ENCODE measurements at places on chromosomes 12 and 14.

DNA sequence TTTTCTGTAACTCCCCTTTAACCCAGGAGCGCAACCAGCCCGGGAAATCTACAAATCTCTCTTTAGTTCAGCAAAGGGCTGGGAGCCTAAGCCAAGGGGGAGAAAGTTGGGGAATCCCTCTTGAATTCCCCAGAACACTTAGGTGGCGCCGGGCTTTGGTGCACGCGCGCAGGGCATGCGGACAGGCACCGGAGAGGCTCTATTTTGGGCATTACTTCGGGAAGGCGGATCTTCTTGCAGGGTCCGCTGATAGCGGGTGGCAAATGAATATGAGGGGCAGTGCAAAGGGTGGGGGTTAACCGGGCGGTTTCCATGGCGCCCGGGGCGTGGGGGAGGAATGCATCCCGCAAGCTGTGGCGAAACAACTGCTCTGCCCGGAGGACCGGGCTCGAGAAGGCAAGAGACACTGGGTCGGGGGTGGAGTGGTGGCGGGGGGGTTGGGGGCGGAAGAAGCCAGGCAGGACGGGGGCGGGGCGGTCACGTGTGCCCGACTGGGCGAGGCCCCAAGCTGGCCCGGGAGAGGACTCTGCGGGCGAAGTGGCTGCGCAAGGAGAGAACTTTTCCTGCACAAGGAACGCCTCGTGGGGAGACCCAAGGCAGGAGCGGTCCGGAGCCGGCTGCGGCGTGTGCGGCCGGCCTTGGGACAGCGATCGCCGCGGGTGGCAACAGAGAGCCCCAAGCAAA lies at the start of gene FLVCR2:
Gene FLVCR2 (plus strand): TSS at position 519 of the 684 bp plus-strand sequence. CDS start 353 bp downstream, outside the sequence.
- peak; percentile 27 for DNase-seq

DNA sequence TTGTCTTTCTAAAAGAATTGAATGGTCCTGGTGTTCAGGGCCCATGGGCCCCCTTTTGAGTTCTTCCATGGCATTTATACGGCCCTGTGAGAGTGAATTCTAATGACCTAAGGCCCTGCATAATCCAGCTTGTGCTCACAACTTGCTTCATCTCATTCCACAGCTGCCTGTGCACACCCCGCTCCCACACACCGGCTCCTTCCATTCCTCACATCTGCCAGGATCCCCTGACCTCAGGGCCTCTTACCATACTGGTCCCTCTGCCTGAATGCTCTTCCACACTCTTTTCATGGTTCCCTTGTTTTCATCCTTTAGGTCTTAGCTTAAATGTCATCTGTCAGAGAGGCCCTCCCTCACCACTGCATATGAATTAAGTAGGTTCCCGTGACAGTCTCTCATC lies 49.5 kb upstream of the EGLN3 start:
- no peak for DNase-seq

DNA sequence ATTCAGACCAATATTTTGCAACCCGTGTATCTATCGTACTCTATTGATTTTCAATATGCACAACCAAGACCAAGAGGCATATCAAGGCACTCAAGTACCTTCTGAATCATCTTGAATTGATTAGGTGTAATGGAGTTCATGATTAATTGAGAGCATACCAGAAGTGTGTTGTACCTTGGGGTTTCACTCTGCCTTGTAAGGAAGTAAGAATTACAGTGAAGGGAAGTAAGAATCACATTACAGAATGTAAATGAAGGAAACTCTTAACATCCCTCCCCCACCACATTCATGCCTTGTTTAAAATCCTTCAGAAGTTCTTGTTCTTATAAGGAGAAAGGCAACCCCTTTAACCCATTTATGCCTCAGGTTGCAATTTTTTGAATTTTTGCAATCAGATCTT lies 5.4 kb upstream of the MGAT4C start:
- DNase-seq = no peak

- no peak for DNase-seq
Measured at GRCh38 chr12:9759694-9760093, 1.0 kb downstream of the CD69 start.

DNA sequence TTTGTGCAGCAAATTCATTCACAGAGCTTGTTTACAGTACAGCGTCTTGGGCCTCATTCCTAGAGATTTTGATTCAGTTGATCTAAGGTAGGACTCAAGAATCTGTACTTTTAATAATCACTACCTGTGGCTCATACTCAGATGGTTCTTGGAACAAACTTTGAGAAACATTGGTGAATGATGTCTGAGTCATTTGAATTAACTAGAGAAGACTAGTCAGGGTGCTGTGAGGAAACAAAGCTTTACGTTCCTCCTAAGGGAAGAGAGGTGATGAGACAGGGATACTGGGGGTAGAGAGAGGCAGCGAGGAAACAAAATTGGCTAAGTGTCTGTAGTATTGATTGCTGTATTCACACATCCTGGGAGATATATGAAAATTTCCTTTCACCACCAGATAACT lies 109.4 kb downstream of the SLC15A5 start:
- DNase-seq = no peak

GRCh38 chr14:77882098-77882497 lies 82.2 kb downstream of the ADCK1 start:
- DNase-seq = no peak

- no peak for DNase-seq
Measured at GRCh38 chr14:79599239-79599638, 612.1 kb downstream of the DIO2 start.

GRCh38 chr14:32603992-32604565 lies 275.0 kb downstream of the AKAP6 start:
- no peak for DNase-seq

GRCh38 chr14:94769391-94770250 lies at the start of gene GSC:
Gene GSC (minus strand): TSS chr14:94770113. CDS start chr14:94770015, 98 bp downstream.
- peak; percentile 14 for DNase-seq

- DNase-seq = no peak
Measured at GRCh38 chr12:118959348-118959747, 22.0 kb upstream of the SRRM4 start.

DNA sequence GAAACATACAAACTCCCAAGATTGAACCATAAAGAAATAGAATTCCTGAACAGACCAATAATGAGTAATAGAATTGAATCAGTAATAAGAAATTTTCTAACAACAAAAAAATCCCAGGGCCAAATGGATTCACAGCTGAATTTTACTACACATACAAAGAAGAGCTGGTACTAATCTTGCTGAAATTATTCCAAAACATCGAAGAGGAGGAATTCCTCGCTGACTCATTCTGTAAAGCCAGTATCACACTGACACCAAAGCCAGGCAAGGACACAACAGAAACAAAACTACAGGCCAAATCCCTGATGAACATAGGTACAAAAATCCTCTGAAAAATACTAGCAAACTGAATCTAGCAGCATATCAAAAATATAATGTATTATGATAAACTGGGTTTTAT lies 367.8 kb upstream of the CLEC14A start:
- no peak for DNase-seq

- no peak for DNase-seq
Measured at GRCh38 chr14:63878052-63878451, 25.2 kb downstream of the SYNE2 start.

GRCh38 chr14:75249958-75250336 lies 28.7 kb upstream of the FOS start:
- DNase-seq = no peak

- DNase-seq = no peak
Measured at GRCh38 chr14:50882932-50883826, 11.3 kb downstream of the ABHD12B start.

DNA sequence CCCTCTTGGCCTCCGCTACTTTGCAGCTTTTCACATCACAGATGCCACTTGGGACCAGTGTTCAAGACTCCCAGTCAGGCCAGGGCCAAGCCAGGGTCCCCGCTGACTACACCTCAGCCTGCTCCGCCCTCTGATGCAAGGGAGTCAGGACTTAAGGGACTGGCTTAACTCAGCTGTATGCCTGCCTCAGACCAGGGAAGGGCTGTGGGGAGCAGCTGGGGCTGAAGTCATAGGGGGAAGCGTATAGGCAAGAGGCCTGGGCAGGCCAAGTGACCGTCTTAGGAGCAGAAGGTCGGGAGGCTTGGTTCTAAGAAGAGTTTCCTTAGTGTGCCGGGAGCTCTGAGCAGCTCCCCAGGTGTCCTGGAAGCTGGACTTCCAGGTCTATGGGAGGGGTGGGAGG lies 21.9 kb downstream of the KDM2B start:
- DNase-seq = no peak

DNA sequence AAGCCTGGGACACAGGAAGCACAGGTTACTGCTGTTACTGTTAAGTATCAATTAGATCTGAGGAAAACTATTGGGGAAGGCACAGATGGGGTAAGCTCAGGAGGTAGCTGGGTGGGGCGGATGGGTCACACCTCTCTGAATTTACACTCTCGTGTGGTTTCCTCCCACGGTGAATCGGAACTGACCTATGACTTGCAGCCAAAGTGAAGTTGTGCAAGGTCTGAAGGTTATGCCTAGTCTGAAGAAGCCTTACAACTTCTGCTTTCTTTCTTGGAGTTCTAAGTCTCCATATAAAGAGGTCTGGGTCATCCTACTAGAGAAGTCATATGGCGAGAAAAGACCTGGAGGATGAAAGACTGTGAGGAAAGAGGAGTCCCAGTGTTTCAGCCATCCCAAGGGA lies 25.6 kb upstream of the GPATCH2L start:
- no peak for DNase-seq

DNA sequence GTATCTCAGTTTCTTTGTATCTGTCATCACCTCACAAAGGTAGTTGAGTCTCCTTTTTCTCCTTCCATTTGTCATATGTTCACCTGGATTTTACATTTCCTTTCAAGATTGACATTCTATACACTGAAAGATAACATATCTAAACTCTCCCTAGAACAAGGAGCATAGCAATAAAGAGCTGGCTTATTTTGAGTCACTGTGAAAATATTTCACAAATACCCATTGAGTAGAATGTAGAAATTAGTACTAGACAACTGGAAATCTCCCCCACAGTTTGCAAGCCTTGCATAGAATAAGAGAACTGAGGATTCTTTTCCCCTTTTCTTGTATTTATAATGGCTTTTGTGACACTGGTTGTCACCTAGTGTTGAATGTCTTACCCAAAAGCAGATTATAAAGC lies 111.2 kb downstream of the KICS2 start:
- no peak for DNase-seq

- DNase-seq = no peak
Measured at GRCh38 chr12:97168804-97169203, 261.7 kb downstream of the NEDD1 start.

GRCh38 chr14:30551460-30551859 lies 7.5 kb upstream of the G2E3 start:
- DNase-seq = no peak

GRCh38 chr14:41666301-41666700 lies 59.6 kb downstream of the LRFN5 start:
- no peak for DNase-seq

DNA sequence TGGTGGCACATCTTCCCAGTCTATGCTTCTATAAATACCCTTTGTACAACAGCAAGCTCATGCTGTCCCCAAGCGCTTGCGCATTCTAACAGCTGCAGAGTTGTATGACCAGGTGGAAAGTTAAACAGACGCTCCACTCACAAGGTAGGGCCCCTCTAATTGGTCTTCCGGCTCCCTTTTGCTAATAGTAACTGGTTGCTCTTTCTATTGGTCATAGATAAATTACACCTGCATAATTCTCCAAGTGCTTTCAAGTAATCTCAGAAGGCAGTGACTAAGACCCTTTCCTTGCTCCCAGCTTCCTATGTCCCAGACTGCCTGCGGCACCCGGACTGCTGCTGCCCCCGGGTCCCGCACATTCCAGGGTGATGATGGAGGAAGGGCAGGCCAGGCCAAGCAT lies 6.1 kb upstream of the TSPAN9 start:
- no peak for DNase-seq

DNA sequence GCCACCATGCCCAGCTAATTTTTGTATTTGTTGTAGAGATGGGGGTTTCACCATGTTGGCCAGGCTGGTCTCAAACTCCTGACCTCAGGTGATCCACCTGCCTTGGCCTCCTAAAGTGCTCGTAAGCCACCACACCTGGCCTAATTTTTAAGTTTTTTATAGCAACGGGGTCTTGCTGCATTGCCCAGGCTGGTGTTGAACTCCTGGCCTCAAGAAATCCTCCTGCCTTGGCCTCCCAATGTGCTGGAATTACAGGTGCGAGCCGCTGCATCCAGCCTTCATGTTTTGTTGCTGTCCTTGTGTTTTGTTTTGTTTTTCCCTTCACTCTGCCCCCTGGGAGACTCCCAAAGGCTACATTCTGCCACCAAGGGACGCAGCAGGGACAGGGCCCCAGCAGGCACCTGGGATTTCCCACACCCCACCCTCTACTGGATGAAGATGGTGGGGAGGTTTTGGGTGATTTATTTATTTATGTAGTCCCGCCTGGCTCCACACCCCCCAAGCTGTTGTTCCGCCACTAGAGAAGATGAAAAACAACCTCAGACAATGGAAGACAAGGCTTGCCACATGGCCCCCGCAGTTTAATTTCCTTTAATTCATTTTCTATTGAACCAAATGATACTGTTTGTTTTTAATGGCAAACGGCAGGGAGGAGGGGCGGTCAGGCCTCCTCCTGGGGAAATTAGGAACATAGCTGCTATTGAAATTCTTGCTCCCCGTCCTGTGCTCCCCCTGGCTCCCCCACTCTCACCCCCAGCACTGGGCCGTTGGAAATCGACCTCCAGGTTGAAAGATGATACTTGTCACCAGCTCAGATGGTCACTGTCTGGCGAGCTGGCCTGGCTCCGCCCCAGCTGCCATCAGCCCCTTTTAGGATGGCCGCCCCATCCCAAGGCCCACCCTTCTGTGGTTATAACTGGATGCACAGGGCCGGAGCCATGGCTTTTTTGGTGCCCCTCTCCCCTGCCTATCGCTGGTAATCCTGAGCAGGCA lies 70.3 kb downstream of the RNFT2 start:
- no peak for DNase-seq

DNA sequence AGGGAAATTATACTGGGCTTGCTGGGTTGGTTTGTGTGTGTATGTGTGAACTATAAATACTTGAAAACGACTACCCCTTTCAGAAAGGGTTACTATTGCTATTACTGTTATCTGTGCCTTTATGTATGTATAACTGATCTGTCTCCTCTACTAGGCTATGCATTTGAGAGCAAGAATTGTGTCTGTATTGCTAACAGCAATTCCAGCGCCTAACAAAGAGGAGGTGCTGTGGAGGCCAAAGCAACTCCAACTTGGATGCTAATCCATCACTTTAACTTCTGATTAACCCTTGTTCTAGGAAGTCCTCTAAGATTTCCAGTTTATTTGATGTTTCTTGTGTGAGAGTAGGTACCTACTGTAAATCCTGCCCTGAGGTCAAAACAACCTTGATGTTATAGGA lies 313.9 kb downstream of the PCNX1 start:
- no peak for DNase-seq

DNA sequence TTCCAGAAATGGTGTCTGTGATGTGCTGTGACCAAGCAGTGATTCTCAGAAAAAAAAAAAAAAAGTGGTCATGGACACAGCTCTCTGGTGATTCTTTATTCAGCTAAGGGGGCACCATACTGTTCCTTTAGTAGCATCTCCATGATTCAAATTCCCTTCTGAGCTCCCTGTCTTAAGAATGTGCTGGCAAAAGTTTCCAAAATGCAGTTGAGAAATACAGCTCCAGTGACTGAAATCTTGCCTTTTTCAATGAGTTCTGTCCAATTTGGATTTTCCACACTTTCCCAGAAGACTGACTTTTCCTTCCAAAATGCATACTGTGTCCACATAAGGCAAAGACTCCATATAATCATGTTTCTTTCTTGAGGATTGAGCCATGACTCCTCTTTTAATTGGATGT lies 24.3 kb upstream of the CPM start:
- no peak for DNase-seq

GRCh38 chr14:100434033-100434601 lies 111.0 kb downstream of the SLC25A47 start:
- no peak for DNase-seq

Data from stimulated activated CD4-positive, alpha-beta T cell treated with anti-CD3 and anti-CD28 coated beads, Interleukin-1b, Interleukin-23, amount 100 ng/mL, for 48 hours (primary cell).